ENCODE measurements at places on chromosomes 5 and 9.

- DNase-seq = peak; percentile 37
Observed at GRCh38 chr5:1799110-1799601, 481 bp downstream of the MRPL36 start.

DNA sequence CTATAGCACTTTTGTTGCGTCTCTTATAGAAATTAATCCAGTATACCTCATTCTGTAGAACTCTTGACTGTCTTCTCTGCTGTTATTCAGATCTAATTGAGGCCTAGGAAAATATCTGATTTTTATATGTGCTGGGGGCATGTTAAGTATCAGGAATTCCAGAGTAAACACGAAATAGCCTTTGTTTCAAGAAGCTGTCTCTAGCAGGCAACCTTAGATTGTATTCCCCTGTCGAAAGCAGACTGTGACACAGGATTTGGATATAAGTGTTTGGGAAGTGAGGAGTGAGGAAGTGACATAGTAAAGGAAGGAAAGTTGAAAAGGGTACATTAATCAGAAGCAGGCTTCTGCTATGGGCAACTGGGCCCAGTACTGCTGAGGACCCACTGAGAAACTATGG, 72.1 kb upstream of the RASA1 start:
- peak; percentile 54 for DNase-seq

- DNase-seq = no peak
Observed at GRCh38 chr9:15469406-15469805, 41.4 kb downstream of the PSIP1 start.

DNA sequence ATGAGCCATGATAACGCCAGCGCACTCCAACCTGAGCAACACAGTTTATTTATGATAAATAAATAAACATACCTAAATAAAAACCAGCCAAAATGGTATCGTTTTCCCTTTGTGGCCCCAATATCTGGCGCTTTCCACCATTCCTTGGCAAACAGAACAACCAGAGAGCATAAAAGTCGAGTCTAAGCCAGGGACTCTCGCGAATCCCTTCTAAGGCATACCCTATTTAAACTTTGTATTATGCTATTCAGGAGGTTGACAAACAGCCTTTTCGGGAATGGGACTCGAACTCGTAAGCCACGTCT, 386 bp upstream of the MATR3 start:
- DNase-seq = no peak

- DNase-seq = no peak
Observed at GRCh38 chr9:94798708-94799107, 72.2 kb downstream of the AOPEP start.

GRCh38 chr9:97237951-97238889, 69.2 kb upstream of the CCDC180 start:
- peak; percentile 73 for DNase-seq

DNA sequence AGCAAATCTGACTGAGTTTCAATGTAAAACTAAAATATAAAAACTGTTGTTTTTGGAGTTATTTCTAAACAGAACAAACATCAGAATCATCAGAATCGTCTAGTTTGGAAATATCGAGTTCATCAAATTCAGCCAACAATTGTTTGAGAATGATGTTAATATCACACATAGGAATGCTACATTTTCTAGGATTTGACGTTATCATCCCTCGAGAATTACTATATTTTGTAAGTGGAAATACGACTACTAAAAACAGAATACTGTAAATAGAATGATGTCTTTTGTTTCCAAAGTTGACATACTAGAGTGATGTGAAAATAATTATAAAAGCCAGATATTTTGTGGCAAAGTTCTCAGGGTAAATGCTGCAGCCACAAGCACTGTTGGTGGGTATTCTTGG, 805.9 kb downstream of the TLE1 start:
- no peak for DNase-seq
